Right hindlimb (tissue), 1 donor: ENCODE measurements at places on chromosomes 7 and 10.

- DNase-seq: no peak
These were observed 26.6 kb upstream of the PLXDC2 start for GRCh38 chr10:19789607-19790006.

- DNase-seq: peak; percentile 30
These were observed 161.3 kb upstream of the NPVF start for GRCh38 chr7:25389489-25390106.

DNA sequence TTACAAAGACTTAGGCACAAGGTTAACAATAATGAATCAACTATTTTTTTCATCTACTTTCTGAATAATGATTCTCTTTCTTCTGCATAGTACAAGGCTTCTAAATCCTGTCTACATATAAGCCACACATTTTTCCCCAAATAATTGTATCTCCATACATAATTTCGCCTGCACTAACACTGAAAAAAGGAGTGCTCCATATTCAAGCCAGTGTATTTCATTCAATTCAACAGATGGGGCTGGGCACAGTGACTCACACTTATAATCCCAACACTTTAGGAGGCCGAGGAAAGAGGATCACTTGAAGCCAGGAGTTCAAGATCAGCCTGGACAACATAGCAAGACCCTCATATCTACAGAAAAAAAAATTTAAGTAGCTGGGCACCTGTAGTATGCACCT, 86.0 kb upstream of the ZNF800 start:
- DNase-seq: no peak

DNA sequence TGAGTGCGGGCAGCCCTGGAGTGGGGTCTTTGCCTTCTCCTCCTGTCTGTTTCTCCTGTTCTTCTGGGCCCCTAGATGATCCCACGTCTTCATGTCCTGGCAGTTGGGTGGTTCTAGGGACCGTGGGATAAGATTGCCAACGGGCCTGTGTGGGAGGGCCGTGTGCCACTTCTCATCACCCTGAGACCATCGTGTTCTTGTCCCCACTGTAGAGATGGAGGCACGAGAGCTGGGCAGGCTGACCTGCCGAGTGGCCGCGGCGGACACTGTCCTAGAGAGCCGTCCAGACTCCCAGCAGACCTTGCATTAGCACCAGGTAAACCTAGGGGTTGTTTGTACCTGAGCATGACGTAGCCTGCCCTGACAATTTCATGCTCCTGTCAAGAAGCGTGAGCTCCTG, 18.5 kb upstream of the UBE3C start:
- no peak for DNase-seq

- no peak for DNase-seq
These were observed 372.1 kb upstream of the AKR1E2 start for GRCh38 chr10:4453950-4454349.

DNA sequence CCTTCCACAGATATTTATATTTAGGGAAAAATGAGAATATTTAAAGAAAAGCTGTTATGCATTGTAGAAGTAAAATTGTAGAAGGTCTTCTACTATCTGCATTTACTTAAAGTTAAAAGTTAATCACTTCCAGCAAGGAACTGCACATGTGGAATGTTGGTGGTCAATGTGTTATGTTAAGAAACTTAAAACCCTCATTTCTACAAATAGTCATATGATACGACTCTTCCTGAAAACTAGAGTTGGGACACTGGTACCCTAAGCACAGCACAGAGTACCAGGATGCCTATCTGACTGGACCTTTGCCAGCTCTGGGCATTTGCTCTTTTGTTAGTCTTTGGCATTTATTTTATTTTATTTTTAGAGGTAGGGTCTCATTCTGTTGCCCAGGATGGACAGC, 524.2 kb upstream of the GALNT17 start:
- DNase-seq: no peak

DNA sequence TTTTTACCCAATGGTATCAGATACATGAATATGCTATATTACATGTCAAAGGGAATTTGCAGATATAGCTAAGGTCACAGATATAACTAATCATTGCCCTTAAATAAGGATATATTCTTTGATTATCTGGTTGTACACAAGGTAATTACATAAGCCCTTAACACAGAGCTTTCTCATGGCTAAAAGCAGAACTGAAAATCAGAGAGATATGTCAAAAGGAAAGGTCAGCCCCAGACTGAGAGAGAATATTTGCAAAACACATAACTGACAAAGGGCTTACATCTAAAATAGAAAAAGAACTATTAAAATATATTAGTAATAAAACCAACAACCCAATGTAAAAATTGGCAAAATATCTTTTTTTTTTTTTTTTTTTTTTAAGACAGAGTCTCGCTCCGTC, 1029.5 kb upstream of the LRRN3 start:
- DNase-seq: no peak
